ENCODE measurements at places on chromosomes 2 and 18.

- DNase-seq, result no peak
Measured at GRCh38 chr18:55457028-55457427, 131.0 kb downstream of the TCF4 start.

GRCh38 chr2:149438330-149438960 lies 108.1 kb downstream of the LYPD6 start:
- no peak for DNase-seq

GRCh38 chr2:210663631-210664089 lies 107.3 kb downstream of the CPS1 start:
- DNase-seq, result no peak

- no peak for DNase-seq
Measured at GRCh38 chr2:106623456-106623855, 136.3 kb downstream of the CD8B2 start.

DNA sequence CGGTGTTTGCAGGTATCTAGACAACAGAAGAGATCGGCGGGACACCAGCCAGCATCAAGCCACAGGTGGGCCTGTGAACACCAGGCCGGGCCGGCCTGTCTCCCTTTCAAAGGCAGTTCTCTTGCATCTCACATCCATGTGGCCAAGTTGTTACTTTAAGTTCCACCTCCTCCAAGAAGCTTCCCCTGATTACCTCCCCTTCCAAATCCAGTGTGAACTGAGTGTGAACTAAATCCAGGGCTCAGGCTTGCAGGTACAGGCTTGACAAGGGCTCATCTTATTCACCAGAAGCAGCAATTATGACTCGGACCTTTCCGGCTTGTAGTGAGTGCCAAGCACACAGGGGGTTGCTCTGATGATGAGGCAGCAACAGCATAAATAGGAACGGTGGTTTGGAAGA lies 3.9 kb downstream of the CRACDL start:
- DNase-seq, result no peak

DNA sequence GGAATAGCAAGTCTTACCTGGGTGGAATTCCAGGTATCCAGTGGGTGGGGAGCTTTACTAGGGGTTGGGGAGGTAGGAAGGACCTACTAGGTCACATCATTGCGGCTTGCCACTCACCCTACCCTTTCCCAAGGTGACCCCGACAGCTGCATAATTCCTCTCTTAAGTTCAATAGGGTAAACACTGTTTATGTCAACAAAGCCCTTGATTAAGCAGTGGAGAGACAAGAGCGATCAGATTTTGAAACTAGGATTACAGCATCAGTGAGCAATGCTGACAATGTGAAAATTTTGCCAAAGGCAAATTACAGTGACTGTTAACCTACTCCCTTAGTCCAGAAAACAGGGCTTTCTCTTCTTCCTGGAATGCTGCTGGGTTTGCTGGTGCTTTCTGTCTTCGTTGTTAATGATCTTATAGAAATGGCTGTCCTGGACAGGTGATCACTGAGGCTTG lies 14.5 kb downstream of the SLC19A3 start:
- DNase-seq, result no peak

- no peak for DNase-seq
Measured at GRCh38 chr2:205484215-205484614, 198.1 kb upstream of the NRP2 start.

GRCh38 chr2:196884368-196884767 lies 42.1 kb downstream of the PGAP1 start:
- DNase-seq, result no peak

DNA sequence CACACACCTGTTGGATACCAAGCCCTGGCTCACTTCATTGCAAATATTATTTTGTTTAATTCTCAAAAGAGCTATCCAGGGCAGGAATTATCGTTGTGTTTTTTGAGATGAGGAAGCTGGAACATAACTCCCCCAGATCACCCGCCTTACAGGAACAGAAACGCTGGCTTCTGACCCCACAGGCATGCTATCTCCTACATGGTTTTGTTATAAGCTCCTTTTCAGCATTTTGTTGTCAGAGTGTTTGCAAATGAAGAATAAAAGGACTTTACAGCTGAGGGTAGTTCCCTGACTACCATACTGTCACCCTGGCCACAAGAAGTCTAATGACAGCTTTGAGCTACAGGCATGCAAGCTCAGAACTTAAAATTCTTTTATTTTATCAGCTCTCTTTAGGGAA lies 62.0 kb upstream of the MRPS9 start:
- no peak for DNase-seq

DNA sequence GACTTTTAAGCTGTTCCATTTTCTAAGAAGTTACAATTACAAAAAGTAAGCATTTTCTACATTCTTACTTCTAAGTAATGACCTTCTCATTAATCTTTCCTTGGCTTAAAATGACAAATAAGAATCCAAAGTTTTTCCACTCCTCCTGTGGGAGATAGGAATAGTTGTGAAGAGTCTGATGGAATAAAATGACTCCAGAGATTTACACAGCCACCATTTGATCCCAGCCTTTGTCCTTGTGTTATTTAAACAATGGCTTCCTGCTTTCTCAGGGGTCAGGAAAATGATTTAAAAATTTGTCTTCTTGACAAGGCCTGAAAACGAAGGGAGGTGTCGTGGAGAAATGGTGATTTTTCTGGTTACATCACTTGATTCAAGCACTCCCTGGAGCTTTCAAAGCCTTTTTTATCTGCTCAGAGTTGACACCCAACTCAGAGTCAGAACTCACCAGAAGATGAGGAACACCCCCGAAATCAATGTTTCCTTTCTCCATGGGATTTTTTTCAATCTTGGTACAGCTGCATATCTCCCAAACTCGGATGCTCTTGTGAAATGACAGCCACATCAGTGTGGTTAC lies 106.5 kb downstream of the GALNT3 start:
- no peak for DNase-seq

DNA sequence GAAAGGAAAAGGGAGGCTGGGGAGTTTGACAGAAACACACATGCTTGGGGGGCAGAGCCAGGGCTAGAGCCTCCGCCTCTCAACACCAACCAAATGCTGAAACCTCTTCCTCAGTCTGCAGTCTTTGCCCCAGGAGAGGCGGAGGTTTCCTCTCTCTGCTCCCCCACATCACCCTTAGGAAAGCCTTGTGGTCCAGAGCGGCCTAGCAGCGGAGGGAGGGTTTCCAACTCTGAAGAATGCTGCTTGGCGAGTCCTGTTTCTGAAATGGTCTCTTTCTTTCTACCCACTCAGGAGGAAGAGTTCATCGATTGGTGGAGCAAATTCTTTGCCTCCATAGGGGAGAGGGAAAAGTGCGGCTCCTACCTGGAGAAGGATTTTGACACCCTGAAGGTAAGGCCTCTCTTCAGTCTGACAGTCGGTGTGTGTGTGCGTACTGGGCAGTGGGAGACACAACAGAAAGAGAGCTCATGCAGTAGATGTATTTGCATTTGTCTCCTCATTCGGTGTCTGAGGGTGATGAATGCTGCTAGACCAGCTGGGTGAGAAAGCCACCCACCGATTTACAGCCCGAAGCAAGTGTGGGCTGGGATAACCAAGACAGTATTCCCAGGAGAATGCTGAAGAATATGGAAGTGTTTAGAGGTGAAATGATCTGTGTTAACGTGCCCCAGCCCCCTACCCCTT lies 190.5 kb downstream of the DYSF start:
- no peak for DNase-seq

DNA sequence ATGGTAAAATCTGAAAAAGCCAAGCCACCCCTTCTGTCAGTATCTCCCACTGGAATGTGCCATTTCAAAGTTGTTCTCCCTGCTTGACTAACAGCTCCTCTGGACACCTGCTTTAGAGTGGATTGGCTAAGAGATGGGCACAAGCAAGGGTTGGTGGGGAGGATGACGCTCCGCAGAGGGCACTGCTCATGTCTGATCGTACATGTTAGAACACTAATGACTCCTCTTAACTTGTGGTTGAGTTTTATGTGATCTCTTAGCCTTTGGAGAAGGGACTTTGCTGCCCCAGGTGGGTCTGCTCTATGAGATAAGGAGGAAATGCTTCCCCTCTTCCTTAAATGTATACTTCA lies 8.2 kb upstream of the KIAA2012 start:
- DNase-seq, result no peak

GRCh38 chr2:236017446-236017845 lies 150.7 kb downstream of the GBX2 start:
- DNase-seq, result no peak

DNA sequence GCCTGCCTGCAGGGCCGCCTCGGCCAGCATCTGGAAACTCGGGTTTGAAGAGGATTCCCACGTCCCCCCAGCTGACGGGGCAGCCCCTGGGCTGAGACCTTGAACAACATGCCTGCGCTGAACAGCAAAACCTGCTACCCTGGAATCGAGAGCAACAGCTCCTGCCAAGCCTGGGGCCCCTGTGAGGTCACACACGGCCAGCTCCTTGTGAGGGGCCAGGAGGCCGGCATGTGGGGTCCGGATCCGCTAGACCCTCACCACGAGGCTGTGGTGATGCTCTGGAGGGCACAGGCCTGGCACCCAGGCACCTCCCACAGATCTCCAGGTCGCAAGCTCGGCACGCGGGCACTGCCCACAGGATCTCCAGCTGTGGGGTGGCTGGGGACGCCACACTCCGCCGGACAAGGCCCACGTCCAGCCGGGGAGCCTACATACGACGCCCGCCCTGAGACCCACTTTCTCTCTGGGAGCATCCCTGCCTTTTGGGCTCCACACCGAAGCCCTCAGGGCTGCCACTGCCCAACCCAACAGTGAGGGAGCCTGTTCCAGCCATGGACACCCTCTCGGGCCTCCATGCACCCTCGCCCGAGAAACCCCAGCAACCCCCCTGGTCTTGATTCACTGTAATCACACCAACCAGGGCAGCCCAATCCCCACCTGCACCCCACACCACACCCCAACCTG lies 34.1 kb downstream of the SLC66A2 start:
- no peak for DNase-seq

DNA sequence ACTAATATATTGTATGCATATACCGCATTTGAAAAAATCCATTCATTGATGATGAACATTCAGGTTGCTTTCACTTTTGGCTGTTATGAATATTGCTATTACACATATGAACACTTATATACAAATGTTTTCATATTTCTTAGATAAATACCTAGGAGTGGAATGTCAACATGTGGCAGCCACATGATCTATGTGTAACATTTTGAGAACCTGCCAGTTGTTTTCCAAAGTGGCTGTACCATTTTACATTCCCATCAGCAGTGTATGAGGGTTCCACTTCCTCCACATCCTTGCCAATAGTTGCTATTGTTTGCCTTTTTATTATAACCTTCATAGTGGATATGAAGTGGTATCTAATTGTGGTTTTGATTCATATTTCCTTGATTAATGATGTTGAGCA lies 40.5 kb downstream of the CCDC85A start:
- no peak for DNase-seq

DNA sequence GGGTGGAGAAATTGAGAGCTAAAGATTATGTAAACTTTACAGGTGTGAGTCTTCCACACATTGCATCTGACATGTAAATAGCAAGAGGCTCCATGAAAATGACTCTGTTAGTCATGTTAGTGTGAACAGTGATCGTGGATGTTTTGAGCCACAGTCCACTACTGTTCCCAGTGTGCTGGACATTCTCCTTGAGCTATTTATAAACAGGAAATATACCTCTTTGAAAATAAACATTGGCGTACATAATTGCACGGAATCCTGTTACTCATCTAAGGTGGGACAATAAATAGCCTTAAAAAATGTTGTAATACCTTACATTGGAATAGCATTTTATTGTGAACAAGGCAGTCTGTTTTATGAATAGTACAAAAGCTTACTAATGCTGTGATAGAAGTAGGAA lies 37.0 kb downstream of the LIMS1 start:
- no peak for DNase-seq

DNA sequence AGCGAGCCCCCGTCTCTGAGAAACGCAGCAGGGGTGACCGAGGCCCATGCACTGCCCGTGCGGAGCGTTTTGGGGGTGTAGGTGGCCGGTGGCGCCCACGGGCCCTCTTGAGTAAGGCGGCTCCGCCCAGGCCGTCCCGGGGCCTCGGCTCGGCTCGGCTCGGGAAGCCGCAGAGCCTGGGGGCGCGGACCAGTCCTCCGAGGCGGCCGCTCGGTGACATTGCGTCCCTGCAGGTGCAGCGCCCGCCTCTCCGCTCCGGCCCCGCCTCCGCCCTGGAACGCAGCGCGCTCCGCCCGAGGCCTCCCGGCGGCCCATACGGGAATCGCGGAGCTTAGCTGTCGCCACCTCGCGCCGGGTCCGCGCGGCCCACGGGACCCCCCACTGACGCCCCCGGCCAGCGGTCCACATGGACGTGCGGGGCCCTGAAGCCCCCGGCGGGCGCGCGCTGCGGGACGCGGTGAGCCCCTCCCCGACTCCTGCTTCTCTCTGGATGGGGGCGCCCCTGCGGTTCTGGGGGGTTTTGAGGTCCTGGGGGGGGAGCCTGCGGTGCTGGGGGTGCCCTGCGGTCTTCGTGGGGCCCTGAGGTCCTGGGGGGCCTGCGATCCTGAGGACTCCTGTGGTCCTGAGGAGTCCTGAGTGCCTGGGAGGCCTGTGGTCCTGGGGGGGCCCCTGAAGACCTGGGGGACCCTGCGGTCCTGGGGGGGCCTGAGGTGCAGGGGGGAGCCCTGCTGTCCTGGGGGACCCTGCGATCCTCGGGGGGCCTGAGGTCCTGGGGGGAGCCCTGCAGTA lies at the start of gene HSBP1L1:
TSS of gene HSBP1L1 (plus strand) at position 314 of the 789 bp plus-strand sequence. CDS start at position 407, 93 bp downstream.
- no peak for DNase-seq

GRCh38 chr18:43004421-43004820 lies 111.1 kb downstream of the RIT2 start:
- no peak for DNase-seq

DNA sequence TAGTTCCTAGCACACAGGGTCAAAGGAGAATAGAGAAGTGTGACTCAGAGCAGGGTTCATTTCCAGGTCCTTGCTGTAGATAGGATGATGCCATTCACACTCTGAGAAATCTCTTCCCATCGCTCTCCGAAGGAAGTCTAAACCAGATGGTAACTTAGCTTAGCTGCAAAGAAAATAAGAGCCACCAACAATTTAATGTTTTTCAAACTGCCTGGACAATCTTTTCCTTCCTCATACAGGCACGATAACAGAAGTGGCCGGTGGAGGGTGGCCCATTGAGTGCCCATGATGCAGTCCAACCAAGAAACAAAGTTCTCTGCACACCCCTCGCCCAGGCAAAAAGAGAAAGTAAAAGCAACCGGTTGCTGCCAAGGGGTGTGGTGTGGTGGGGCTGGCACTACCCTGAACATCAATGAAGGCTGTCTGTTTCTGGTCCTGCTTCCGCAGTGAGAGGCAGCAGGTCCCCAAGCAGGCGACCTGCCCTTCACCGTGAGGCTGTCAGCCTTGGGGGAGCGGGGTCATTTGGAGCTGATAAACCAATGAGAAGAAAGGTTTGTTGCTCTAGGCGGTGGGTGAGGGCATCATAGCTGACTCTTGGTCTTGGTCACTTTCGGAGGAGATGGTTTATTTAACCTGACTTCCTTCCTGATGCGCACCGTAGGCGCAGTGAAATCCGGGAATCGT lies 105.6 kb upstream of the CD302 start:
- DNase-seq, result peak; percentile 23

- DNase-seq, result no peak
Measured at GRCh38 chr2:68646303-68646702, 2.9 kb downstream of the PROKR1 start.

- DNase-seq, result no peak
Measured at GRCh38 chr2:113324684-113325160, 46.0 kb upstream of the PAX8 start.

GRCh38 chr18:56083523-56084287 lies 495.7 kb upstream of the TCF4 start:
- DNase-seq, result no peak
